Effector memory CD4-positive, alpha-beta T cell (primary cell): ENCODE measurements at places on chromosomes 4 and X.

GRCh38 chr4:43425206-43425605 lies 532.7 kb downstream of the GRXCR1 start:
- no peak for DNase-seq
- no peaks in the 10 kb centered on the region for H3K27me3 ChIP-seq
- no peaks in the 10 kb centered on the region for H3K4me1 ChIP-seq

GRCh38 chr4:177596035-177596434 lies 153.8 kb upstream of the AGA start:
- H3K4me3 ChIP-seq: no peak overlapping the region
- H3K27ac ChIP-seq: no peak overlapping the region
- H3K4me1 ChIP-seq: no peaks in the 10 kb centered on the region
- DNase-seq: no peak
- H3K27me3 ChIP-seq: no peaks in the 10 kb centered on the region

DNA sequence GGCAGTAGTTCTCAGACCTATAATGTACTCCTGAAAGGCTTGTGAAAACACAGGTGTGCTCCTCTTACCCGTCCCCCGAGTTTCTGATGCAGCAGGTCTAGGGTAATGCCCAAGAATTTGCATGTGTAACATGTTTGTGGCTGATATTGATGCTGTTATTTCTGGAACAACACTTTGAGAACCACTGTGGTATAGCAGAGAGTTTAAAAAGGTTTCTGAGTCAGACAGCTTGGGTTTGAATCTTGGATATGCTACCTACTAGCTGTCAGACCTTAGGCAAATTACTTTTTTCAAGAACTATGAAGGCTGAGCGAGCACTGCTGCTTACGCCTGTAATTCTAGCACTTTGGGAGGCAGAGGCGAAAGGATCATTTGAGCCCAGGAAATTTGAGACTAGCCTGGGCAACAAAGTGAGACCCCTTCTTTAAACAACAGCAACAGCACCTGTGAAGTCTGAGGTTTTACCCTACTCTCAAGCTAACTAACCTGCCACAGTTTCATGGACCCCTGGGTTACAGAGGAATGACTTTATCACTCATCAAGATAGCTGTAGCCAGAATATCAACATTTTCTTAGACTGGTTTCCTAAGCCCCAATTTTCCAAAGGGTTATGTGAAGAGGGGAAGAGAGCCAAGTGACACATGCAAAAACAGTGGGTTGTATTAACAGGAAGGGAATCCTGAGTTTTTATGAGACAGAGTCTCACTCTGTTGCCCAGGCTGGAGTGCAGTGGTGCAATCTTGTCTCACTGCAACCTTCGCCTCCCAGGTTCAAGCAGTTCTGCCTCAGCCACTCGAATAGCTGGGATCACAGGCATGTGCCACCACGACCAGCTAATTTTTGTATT lies 5.1 kb downstream of the AFF1 start:
- DNase-seq: no peak
- no peaks in the 10 kb centered on the region for H3K27me3 ChIP-seq
- H3K4me1 ChIP-seq: peaks cover 32% of the 10 kb centered on the region
- H3K4me3 ChIP-seq: peak overlapping the region; percentile 29
- H3K36me3 ChIP-seq: no peaks in the 10 kb centered on the region
- peak overlapping the region; percentile 58 for H3K27ac ChIP-seq

DNA sequence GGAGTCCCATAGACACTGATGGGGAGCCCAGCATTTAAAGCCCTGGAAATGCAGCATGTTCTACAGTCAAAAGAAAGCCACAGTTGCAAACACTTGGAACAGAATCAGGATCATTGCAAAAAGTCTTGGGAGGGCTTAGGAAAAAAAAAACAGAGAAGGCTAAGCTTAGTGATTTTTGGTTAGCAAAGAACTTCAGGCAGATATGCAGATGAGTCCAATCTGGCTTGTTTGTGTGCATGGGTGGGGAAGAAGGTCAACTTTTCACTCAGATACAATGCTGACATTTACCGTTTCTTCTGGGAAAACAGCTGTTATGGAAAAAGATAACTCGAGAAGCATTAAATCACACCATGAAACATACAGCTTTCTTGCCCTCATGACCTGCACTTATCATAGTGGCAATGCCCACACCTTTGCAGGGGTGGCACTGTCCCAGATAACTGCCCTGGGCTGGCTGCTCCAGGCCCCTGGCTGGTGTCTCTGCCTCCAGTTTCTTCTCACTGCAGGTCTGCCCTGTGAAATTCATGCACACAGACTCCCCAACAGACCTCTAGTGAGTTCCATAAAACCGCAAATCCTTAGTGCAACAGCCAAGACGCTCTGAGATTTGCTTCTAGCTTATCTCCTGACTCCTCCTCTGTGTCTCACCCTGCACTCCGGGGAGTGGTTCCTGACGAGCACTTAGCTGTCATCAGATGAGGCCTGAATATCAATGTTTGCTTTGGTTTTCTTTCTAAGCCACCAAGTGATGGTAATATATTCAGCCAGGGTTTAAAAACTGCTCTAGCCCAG lies 99.2 kb downstream of the DRD5 start:
- no peaks in the 10 kb centered on the region for H3K4me1 ChIP-seq
- no peaks in the 10 kb centered on the region for H3K27me3 ChIP-seq
- H3K36me3 ChIP-seq: no peaks in the 10 kb centered on the region
- DNase-seq: no peak
- H3K27ac ChIP-seq: no peak overlapping the region

GRCh38 chr4:88660446-88661294 lies 37.0 kb downstream of the NAP1L5 start:
- H3K4me1 ChIP-seq: no peaks in the 10 kb centered on the region
- peaks cover 27% of the 10 kb centered on the region for H3K36me3 ChIP-seq
- no peak overlapping the region for H3K4me3 ChIP-seq
- no peaks in the 10 kb centered on the region for H3K27me3 ChIP-seq
- H3K27ac ChIP-seq: no peak overlapping the region
- no peak for DNase-seq
